ENCODE measurements at places on chromosomes 12 and 14.

DNA sequence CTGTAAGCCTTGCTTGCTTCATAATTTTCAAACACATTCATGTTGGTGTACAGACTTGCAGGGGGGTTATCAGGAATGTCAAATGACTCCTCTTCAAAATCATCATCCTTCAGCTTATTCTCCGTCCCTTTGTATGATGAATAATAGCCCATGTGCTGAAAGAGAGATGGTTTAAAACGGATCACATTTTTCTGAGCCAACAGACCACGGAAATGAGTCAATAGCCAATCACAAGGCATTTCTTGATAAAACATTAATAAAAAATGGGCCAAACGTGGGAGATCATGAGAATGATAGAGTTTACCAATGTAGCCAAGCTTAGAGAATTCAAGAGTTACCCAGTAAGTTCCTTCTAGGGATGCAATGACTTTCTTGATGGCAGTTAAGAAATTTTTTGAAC is 105.5 kb downstream of the NTS start:
- DNase-seq = no peak

DNA sequence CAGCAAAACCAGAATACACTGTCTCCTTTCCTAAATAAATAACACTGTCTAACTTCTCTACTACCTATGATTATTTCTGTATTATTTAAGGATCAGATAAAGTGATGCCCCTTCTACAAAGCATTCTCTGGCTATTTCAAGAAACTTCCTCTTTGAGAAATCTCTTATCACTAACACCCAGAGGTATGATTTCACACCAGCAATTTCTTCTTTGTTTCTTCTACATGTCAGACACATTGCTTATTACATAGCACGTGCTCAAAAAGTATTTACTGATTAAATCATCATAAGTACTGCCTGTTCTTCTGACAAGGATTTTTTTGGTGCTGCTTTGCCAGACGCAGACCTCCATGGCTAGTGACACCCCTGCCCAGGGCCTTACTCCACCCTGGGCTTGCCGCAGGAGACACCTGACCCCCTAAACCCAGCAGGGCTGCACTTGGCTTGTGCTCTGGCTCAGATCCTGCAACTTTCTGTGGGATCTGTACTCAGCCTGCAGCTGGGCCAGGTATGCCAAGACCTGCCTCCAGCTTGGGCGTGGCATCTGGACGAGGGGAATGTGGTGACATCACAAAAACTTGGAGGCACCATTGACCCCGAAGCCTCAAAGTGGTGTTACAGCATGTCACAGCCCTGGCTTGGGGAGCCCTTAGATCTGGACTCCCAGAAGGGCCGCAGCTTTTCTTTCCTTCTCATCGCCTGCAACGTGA is 15.4 kb upstream of the HIGD1C start:
- DNase-seq = no peak

- DNase-seq = no peak
These were observed 13.7 kb upstream of the SPTLC2 start for GRCh38 chr14:77630111-77630510.

DNA sequence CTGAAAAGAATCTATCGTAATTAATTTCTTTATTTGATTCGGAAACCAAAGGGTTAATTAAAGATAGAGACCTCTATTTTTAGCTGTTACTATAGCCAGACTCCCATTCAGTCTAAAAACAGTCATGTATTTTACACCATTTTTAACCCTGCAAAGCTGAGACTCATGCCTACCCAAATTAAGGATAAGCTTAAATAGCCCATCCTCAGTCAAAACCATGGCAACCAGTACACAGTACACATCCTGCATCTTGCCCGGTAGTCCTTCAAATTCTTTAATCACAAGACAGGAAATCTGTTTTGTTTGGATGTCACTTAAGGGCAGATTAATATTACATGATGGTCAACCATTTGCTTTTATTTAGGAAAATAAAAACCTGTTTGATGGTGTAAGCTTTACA is 25.5 kb upstream of the KCNK10 start:
- DNase-seq = no peak

DNA sequence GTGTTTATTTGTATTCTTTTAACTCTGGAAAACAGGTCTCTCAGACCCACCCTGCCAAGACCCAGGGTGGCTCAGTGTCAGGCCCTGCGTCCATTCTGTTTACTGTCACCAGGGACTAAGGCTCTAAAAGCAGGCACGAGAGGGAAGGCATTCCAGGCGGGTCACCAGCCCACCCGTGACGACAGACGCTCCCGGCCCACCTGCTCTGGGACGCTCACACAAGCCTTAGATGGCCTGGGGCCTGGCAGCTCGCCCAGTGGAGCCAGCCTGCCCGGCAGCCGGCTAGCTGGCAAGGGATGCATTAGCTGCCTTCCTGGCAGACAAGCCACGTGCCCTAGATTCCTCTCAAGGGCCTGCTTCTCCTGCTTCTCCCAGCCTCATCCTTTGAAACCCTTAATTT is 9.2 kb upstream of the NUAK1 start:
- DNase-seq = peak; percentile 84

GRCh38 chr14:33740531-33740930 is 210.3 kb downstream of the EGLN3 start:
- DNase-seq = no peak

DNA sequence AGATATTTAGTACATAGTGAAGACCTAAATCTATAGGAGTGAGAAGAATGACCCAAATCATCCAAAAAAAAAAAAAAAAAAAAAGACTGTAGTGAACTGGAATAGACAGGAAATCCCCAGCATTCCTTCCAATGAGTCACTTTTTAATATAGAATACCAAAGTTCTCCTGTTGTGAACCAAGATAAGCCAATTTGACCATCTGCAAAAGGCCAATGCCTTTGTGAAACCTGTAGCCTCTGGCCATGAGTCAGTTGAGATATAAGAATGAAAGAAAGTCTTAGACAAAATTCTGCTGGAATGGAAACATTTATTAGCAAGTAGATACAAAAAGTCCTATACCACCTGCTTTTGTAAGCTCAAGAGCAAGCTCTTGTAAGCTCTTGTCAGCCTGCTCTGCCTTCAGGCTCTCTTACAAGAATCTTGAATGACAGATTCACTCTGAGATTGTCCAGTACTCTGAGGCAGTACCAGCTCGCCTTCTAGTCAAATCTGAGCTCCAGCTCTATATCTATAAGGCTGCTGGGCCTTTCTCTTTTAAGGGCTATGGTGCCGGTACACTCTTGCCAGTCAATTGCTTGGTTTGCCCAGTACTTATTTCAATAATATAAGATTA is 243.0 kb upstream of the TMTC1 start:
- no peak for DNase-seq

- no peak for DNase-seq
These were observed 2.8 kb downstream of the RAPGEF3 start for GRCh38 chr12:47755655-47756562.

GRCh38 chr12:103994235-103994634 is 28.6 kb downstream of the TDG start:
- no peak for DNase-seq

DNA sequence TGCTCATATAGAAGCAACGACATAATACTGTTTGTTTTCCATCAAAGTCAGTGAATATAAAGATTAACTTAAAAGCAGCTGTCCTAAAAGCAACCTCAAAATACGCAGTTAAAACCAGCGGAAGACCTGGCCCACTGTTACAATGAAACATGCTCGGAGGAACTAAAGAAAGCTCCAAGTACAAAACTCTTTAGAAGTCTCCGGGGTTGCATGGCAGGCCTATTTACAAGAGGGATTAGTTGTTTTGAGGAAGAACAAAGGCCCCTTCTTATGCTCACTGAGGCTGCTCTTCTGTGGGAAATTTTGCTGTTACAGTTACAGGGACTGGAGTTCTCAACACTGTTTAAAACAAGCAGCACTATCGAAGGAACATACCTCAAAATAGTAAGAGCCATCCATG is 75.9 kb upstream of the C12orf71 start:
- no peak for DNase-seq

DNA sequence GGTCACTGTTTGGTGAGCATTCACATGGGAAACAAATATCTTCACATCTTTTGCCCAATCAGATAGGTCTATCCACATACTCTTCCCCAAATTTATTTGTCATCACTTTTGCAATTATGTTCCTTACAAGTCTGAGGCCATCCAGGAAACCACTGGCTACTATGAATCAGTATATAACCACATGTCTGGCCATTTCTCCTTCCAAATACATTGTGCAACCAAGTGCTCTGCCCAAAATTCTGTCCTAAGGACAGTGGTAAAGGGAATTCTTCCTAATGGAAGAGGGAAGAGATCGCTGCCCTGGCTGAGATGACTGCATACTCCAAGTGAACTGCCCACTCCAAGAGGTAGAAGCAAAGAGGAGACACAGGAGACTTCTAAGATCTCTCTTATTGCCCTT is 148.9 kb upstream of the MAX start:
- no peak for DNase-seq

DNA sequence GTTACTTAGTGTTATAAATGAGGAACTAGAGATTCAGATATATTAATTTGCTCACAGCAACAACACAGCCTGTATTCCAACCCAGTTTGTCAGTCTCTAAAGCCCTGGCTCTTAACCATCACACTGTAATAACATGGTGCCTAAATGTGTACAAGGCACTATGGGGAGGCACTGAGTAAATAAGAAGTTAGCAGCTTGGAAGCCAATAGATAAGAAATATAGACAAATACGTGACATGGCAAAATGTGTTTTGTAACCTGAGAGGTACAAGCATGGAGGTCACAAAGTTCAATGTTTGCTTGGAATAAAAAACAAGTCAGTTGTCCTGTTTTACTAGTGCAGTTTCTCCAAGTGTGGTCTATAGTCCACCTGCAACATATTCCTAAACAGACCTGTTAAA is 16.3 kb upstream of the SLCO1A2 start:
- no peak for DNase-seq

GRCh38 chr12:64525461-64526160 is 73.7 kb downstream of the TBK1 start:
- no peak for DNase-seq
